ENCODE measurements at places on chromosomes 7 and 10. TPM values are rescaled to one million over a fixed set of nuclear protein-coding genes. Genes with fewer than 3 reads are reported as not detected.
A peak's percentile ranks its signal among the peaks of the same experiment; 100 is the strongest.

Gene DHTKD1
- 18.7 TPM for total RNA-seq

Gene LIPF
- not detected for total RNA-seq

DNA sequence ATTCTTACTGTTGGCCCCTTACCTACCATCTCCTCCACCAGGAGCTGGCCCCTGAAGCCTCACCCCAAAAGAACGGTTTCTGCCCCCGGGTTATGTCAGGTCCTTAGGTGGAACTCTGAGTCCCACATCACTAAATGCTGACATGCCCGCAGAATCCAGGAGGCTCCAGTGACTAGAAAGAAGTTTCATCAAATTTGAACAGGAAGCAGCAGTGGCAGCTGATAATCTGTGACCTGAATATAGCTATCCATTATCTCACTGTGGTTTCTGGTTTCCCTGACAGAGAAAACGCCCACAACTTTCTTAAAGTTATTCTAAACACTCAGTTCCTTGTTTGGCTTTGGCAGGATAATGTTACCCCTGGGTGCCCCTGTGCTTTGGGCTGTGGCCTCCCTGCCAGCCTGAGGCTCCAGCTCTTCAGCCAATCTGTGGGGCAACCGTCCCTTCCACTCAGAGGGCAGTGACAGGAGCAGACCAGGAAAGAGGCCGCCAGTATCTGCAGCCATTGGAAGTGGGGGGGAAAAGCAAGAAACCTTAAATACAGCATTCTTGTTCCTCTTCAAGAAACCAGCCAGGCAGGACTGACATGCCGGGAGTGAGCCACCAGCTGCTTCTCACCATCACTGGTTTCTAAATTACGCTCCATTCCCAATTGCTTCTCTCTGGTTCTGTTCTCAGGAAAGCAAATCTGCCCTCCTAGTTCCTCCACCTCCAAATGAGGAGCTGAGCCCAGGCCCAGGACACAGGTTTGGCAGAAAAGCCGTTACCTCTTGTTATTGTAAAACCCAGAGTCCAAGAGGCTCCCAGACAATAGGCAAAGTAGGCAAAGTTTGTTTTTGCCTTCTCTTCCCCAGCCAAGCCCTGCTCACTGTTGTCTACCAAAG, 41.2 kb upstream of the VCL start:
- DNase-seq, result peak; percentile 67

DNA sequence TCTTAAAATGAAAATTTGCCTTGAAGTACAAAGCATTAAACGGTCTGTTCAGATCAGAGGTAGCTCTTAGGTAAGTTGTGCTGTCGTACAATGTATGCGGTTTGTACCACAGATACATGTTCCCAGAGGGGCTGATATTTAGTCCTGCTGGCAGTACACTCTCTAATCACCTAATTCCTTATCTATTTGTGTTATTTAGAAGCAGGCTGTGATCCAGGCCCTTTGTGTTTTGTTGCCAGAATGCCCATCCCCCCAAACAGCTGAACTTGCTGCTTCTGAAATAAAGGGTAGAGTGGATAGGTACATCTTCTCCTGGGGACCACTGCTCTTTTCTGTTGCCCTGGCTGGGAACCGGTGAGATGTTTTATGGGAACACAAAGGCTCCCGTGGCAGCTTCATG, 84.5 kb downstream of the SND1 start:
- no peak for DNase-seq

- DNase-seq, result peak; percentile 56
These were observed 1.9 kb downstream of the MRPS33 start for GRCh38 chr7:141012696-141013344.

DNA sequence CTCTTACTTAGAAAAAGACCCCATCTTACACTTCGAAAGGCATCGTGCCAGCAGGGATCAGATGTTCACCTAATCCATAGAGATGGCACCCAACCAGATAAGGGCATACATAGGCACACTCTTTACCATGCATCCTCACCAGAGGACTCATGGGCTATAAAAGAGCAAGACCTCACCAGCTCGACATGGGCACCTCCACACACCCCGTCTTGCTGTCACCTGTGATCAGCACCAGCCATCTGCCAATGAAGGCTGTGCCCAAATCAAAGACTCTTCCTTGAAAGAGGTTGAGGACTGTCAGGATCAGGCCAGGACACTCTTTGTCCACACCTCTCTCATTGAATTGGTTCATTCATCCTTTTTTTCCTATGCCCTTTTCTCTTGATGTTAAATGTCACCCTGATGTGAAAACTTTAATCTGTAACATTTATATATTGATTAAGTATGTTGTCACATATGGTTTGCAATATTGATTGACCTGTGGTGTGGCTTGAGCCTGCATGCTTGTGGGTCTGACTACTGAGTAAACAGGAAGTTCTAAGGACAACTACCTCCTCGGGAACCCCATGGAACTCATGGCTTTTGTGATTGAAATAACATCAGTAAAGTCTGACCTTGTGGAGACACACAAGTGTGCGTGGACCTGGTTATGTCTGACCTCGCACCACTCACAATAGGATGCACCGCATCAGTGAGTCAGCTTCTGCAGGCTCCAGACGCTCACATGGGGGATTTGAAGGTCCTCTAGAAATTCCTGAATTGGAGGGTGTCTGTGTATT, 75.5 kb downstream of the HTR5A start:
- DNase-seq, result no peak

DNA sequence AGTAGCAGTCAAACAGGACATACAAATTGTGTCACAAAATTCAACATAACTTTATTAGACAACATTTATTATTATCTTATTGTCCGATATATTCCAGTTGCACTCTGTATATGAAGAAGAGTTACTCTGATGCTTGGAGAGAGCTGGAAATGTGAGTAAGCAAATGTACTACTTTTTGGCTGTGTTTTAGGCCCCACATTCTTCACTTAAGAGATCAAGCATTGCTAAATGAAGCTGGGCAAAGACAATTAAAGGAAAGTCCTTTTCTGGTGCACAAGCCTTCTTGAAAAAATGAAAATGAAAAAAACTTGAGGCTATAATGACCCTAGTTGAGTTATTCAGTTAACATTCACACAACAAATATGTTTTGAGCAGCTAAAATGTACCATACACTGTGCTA, 26.1 kb downstream of the MYPN start:
- peak; percentile 51 for DNase-seq
